ENCODE measurements at places on chromosomes 4 and X.

DNA sequence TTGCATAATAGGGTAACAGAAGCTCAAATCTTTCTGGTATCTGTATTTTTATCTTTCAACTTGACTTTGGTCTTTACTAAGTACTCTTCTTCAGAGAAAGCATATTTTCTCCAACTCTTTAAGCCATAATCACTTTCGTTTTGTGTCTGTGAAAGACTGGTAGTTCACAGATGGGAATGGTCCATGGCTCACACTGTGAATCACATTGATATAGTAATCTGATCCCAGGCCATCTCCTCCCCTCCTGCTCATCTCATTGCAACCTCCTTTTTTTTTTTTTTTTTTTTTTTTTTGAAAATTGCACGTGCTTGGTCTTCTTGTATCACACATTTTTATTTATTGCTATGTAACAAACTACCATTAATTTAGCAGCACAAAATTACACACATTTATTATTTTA is 694.5 kb upstream of the SLIT2 start:
- DNase-seq, result no peak

DNA sequence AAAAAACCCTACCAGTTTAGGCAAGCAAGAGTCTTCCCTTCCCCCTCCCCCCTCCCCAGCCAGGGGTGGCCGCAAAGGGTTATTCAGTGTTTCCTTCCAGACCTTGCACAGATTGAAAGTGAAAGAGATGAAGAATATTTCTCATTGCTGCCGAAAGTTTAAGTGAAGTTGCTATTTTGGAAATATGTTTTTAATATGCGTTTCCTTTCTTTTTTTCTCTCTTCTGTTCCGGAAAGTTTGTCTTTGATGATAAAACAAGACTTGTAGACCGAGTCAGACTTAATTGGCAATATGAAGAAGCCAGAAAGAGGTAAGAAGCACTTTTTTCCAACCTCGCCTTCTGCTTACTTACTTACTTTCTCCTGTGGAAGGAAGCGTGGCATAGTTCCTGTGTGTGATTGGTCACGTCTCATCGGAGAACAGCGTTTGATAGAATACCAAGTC is 58.5 kb upstream of the CLCN4 start:
- peak; percentile 78 for DNase-seq

GRCh38 chr4:91837608-91838029 is 466.1 kb upstream of the GRID2 start:
- DNase-seq, result no peak

DNA sequence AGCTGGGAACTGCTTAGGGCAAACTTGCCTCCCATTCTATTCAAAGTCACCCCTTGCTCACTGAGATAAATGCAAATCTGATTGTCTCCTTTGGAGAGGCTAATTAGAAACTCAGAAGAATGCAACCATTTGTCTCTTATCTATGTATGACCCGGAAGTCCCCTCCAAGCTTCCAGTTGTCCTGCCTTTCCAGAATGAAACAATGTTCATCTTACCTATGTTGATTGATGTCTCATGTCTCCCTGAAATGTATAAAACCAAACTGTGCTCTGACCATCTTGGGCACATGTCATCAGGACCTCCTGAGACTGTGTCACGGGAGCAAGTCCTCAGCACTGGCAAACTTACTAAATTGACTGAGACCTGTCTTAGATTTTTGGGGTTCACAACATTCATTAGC is 37.1 kb upstream of the TMPRSS11E start:
- no peak for DNase-seq

DNA sequence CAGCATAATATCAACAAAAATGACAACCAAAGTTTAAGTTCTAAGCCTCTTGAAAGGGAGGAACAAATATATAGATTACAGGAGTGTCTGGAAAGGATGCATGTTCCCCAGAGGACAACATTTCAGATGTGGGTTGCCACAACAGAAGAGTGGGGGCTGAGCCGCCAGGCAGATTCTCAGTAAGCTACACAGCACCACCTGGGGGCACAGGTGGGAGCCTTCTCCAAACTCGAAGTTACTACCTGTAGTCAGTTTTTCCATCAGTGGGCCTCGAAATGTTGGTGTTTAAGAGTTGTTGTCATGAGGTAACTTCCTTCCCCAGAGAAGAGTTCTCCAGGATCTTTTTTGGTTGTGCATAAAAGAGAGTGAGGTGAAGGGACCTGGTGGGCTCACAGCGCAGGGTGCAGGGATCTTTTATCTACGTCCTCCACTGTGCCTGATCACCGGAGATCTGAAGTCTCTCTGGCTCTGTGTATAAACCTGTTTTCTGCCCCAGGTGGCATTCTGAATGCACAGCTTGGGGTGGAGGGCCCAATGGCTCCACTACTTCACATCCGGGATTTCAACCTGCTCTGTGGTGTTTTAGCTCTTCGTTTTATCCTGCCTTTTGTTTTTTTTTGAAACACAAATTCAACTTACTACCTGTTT is 58.4 kb upstream of the STS start:
- DNase-seq, result peak; percentile 41

- no peak for DNase-seq
Measured at GRCh38 chr4:2045518-2045951, 13.6 kb upstream of the NAT8L start.

DNA sequence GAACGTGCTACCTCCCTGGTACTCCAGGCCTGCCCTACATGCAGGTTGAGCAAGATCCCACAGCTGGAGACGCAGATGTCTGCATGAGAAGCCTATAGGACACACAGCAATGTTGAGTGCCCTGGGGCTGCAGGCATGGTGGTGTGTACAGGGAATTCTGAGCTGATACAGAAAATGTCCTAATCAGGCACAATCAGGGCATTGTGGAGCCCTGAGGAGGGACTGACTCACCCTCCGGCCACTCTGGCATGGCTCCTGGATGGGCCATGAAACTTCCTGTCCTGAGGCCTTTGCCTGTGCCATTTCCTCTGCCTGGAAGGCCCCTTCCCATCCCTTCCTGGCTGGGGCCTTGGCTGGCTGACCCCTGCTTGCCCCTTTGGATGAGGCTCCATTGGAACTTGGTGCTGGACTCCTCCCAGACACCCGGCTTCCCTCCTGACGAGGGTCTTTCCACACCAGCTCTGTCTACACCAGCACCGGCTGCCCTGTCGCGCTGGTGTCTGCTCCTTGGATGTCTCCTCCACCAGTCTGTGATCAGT is 16.7 kb upstream of the AFAP1 start:
- no peak for DNase-seq

DNA sequence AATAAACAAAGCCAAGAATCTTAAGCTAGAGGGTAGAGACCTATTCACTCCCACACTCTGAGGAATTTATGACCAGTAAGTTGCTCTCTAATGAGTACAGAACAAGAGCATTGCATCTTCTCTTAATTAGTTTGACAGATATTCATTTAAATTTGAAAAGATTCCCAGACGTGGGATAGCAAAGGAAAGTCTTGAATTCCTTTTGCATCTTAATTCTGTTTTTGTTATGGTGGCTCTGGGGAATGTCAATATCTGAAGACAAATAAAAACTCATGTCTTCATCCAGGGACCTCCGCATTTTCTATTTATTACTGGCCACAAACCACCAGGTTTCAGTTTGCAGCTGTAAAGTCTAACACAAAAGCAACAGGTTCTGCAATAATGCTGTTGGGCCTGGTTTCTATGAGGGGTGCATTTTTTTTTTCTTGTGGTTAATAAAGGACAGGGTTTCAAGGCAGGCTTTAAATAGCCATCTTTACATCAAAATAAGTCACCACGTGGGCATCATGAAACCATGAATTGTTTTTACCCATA is 172.3 kb downstream of the SHROOM3 start:
- DNase-seq, result no peak

DNA sequence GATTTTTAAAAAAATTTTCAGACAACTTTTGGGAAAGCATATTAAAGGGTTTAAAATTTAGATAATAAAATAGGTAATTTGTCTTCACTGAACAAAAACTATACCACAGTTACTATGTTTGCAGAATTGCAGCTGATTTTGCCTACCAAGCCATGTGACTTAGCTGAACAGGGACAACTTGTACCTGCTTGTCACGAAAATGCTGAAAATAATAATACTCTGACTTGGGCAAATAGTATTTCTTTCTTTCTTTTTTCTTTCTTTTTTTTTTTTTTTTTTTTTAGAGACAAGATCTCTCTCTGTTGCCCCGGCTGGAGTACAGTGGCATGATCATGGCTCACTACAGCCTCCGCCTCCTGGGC is 225.2 kb upstream of the PPP1R2C start:
- DNase-seq, result no peak

DNA sequence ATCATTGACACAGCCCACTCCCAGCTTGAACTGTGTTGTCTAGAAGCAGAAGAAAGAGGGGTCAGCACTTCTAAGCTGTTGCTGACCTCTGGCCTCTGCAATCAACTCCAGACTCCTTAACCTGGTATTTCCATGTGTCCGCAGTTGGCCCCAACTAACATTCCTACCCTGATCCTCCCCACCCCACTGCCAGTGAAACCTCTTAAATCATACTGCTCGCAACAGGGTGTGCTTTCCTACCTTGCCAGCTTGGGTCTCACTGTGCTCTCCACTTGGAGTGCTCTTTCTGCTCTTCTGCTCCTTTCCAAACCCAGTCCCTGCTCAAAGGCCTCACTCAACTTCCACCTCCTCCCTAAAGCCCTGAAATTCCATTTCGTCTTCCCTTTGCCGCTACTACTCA is 52.3 kb upstream of the RPS6KA3 start:
- no peak for DNase-seq

DNA sequence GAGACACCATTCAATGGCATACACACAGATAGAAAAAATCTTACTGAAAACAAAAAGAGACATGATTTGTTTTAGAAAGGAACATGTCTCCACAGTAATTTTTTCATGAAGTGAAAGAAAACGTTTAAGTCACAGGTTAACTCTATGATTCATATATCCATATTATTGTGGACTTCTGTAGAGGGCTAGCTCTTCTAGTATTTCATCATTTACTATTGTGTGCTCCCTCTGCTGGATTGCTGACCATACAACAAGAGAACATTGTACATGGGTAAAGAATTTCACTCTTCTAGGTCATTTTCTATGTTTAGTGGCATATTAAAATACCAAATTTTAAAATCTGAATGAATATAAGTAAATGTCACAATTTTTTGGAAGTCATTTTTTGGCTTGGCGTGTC is 91.8 kb upstream of the POU3F4 start:
- no peak for DNase-seq

DNA sequence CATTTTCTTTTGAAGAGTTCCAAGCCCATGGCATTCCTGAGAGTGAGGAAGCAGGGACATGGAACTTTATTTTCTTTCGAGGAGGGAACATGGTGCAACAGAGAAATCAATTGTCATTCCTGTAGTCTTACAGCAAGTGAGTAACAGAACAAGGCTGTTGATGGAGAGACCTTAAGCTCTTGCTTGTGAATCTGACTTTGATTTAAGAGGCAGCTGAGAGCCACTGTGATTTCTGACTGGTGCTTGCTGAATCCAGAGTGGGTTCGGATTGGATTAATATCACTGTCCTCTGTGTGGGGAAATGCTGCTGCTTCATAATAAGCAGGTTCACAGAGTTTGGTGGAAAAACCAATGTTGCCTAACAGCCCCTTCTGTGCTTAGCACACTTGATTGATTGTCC is 4.7 kb upstream of the ATP1B4 start:
- DNase-seq, result no peak

GRCh38 chr4:174526731-174527130 is 4.4 kb upstream of the HPGD start:
- DNase-seq, result no peak

GRCh38 chr4:62193761-62194160 is 993.6 kb downstream of the ADGRL3 start:
- DNase-seq, result no peak

- no peak for DNase-seq
Measured at GRCh38 chrX:135000516-135000915, 9.7 kb downstream of the SMIM10 start.

GRCh38 chrX:130578906-130579305 is 177.1 kb downstream of the RBMX2 start:
- no peak for DNase-seq

GRCh38 chr4:23923141-23923540 is 33.3 kb upstream of the PPARGC1A start:
- no peak for DNase-seq

- peak; percentile 29 for DNase-seq
Measured at GRCh38 chrX:3638280-3638873, 75.1 kb downstream of the PRKX start.

DNA sequence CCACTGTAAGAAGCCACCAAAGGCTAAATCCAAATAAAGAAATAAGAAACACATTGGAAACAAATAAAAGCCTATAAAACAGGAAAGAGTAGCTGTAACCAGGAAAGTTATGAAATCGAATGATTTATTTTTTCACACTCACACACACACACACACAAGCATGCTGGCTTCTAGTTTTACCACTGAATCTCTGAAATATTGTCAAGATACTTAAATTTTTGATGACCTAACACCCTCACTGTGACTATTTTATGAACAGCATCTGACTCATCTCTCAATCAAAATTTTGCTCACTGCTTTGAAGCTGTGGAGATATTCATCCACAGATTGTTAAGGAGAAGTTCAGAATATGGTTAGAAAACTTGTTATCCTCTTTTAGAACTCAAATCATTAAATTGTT is 13.9 kb upstream of the GABRB1 start:
- DNase-seq, result no peak

GRCh38 chrX:47940448-47940847 is 63.3 kb downstream of the ZNF182 start:
- no peak for DNase-seq

GRCh38 chr4:98586962-98587354 is 71.5 kb downstream of the TSPAN5 start:
- DNase-seq, result no peak

DNA sequence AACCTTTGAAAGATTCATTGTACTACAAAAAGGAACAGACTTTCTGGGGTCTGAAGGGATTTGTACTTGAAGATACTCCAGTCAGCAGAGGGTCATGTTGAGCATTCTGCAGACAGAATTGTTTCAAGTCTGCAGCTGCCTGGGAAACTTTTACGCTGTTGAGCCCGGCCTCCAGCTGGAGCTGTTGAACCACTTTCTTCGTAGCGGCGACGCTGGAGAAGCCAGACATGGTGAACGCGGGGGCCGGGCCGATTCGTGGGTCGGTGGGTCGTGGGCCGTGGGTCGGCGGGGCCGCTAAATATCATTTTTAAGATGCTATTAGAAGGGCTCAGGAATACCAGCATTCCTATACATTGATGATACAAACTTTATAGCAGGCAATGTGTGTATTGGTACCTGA is 12.0 kb upstream of the RTL9 start:
- no peak for DNase-seq

DNA sequence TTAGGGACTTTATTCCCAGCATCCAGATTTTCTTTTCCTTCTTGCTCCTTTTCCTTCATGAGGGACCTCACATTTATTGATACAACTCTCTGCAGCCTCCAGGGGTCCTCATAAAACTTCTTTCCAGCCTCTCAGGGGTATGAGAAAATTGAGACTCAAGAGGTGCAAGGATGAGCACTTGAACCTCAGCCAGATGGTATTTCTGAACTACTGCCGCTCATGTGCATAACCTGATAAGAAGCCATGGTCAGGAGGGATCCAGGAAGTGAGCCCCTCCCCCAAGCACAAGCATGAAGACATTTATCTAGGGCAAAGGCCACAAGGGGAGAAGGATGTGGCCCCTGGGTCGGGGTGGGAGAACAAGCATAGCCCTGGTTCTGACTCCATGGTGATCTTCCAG is 73.3 kb downstream of the TSPAN7 start:
- no peak for DNase-seq

GRCh38 chr4:128709268-128709667 is 100.2 kb upstream of the JADE1 start:
- no peak for DNase-seq

GRCh38 chr4:125762537-125762936 is 447.8 kb downstream of the FAT4 start:
- DNase-seq, result no peak

- DNase-seq, result no peak
Measured at GRCh38 chrX:111914398-111915090, 38.6 kb downstream of the TRPC5OS start.

Data from activated CD4-positive, alpha-beta memory T cell treated with anti-CD3 and anti-CD28 coated beads for 36 hours (primary cell).